ENCODE measurements at places on chromosomes 7 and 10.

DNA sequence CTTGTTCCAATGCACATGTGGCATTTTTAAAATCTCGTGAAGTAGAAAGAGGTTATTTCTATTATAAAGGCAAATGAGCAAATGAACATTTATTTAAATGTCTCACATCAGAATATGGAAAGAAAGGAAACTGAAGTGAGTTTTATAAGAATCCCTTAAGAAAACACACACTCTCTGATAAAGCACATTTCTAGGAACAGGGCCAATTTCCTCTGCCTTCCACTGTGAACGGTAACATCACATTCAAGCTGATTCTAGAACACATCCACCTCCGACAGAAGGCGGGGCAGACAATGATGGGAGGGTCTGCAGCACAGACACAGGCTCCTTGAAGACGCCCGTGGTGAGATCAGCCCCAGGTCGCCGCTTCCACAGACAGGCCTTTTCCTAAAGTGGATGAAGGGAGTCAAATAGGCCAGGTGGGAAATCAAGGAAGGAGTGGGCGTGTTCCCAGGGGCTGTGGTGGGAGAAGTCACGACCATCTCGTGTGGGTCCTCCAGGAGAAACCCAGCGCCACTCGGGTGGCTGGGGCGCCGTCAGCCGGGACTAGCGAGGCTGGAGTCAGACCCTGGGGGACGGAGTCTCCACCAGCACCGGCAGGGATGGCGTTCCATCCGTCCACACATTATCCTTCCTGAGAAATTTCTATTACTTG is 31.1 kb downstream of the PITRM1 start:
- no peak for DNase-seq

DNA sequence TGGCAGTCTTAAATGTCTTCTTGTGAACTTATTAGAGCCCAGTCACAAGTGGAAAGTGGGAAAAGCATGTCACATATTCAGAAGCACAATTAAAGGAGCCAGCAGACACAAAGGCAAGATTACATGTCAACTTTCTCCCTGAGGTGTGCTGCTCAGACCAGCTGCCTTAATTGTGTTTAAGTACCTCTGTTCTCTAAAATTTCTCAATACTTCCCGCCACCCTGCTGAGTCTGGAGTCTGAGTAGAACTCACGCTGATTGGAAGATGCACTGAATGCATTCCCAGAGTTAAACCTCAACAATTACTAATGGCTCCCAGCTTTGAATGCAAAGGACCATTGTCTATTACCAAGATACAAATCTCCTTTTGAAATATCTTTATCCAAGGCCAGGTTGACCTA is 166.4 kb upstream of the COBL start:
- DNase-seq, result no peak

GRCh38 chr7:109641445-109641844 is 1071.8 kb downstream of the DNAJB9 start:
- DNase-seq, result no peak

- DNase-seq, result no peak
Observed at GRCh38 chr10:130341356-130341755, 205.2 kb downstream of the GLRX3 start.

- DNase-seq, result no peak
Observed at GRCh38 chr7:109549471-109550193, 980.0 kb downstream of the DNAJB9 start.

GRCh38 chr7:47035522-47035921 is 546.4 kb downstream of the TNS3 start:
- no peak for DNase-seq

- no peak for DNase-seq
Observed at GRCh38 chr10:96333101-96333500, 25.7 kb downstream of the OPALIN start.

DNA sequence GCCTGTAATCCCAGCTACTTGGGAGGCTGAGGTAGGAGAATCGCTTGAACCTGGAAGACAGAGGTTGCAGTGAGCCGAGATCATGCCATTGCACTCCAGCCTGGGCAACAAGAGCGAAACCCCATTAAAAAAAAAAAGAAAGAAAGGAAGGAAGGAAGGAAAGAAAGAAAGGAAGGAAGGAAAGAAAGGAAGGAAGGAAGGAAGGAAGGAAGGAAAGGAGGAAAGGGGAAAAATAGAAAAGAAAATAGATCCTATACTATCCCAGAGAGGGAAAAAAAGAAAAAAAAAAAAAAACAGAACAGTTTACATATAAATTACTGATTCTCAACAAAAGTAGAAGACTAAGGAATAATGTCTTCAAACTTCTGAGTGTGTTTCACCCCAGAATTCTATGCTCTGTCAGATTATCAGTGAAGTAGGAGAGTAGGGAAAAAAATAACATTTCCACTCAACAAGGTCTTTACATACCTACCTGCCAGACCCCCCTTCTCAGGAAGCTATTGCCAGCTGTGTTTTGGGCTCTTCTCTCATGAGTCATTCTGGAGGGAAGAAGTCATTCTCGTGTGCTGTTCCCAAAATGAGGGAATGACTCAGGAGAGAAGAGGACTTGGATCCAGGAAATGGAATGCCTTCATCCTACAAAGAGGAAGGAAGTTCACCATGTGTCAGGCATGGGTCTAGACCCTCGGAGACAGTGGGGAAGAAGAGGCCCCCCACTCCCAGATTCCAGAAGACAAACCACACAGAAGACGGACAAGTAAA is 20.9 kb downstream of the RGS10 start:
- DNase-seq, result no peak

- DNase-seq, result no peak
Observed at GRCh38 chr7:102953406-102953805, 40.6 kb downstream of the LRRC17 start.

GRCh38 chr10:29811751-29812427 is 177.1 kb upstream of the SVIL start:
- no peak for DNase-seq

- no peak for DNase-seq
Observed at GRCh38 chr10:18079665-18080295, 60.4 kb upstream of the CACNB2 start.

GRCh38 chr10:114246679-114247305 is 7.7 kb downstream of the VWA2 start:
- DNase-seq, result no peak

GRCh38 chr7:90396420-90396819 is 6.8 kb upstream of the CLDN12 start:
- no peak for DNase-seq

DNA sequence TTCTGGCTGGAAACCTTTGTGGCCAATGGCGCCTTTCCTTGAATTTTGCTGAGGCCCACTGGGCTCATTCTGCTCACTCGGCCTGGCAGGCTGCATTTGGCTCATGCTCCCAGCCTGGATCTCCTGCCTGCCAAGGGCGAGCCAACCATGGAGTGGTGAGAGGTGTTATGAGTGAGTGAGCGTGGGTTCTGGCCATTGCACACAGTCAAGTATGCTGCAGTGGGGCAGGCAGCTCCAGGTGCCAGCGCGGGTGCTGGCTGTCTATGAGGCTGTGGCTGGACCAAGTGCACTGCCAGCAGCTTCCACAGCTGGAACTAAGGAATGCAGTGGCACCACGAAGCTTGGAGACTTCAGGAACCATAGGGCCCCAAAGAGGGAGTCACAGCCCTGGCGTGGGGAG is 42.2 kb upstream of the TUBB8 start:
- no peak for DNase-seq

DNA sequence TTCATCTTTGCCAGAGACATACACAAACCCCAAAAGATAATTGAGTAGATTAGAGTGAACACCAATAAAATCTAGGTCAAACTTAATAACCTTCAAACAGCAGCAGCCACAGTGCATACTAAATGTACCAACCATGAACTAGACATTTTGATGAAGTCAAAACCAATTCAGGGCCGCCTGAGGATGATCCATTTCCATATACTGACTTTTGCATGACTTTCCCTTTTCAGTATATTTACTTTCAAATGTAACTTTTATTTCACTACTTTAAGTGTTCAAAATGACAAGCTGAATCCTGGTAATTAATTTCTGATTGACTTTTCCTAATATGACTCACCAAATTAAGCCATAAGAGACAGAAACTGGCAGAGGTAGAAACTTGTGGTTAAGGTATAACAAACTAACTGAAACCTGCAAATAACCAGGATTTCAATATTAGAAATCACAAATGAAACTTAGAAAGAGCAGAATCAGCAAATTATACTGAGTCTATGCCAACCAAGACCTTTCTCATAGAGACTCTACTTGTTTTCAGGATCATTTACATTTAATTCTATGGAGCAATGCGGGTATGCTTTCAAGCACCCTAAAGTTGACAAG is 171.9 kb upstream of the LRRN3 start:
- no peak for DNase-seq

- no peak for DNase-seq
Observed at GRCh38 chr7:41708581-41709358, 5.9 kb upstream of the INHBA start.

DNA sequence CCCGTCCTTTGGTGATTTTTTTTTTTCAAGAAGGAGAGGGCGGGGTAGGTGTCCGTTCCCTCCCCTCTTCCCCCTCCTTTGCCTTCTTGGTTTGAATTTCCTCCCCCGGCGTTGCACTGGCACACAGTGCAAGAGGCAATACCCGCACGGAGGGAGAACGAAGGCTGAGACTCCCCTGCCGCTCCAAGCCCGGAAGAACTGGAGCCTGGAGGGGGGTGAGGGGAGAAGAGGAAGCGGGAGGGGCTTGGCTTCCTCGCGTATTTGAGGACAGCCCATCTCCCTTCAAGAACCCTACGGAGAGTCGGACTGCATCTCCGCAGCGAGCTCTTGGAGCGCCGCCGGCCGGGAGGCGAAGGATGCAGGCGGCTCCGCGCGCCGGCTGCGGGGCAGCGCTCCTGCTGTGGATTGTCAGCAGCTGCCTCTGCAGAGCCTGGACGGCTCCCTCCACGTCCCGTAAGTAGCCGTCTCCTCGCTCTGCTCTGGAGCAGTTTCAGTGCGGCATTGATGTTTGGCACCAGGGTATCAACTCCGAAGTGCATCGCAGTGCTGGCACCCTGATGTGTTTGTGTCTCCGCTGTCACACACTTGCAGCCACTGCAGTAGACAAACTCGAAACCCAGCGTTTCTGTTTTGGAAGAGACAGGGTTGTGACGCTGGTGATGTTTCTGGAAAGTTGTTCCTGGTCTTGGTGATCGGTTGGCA is at the start of gene CNTNAP2:
CNTNAP2 (plus strand) TSS at position 281 of the 702 bp plus-strand sequence; CDS start at position 357, 76 bp downstream.
- DNase-seq, result no peak

- no peak for DNase-seq
Observed at GRCh38 chr7:153392726-153393125, 633.2 kb downstream of the ACTR3B start.

- no peak for DNase-seq
Observed at GRCh38 chr10:48789486-48790456, 105.1 kb downstream of the WDFY4 start.

GRCh38 chr7:40175725-40176510 is 41.1 kb downstream of the SUGCT start:
- no peak for DNase-seq

DNA sequence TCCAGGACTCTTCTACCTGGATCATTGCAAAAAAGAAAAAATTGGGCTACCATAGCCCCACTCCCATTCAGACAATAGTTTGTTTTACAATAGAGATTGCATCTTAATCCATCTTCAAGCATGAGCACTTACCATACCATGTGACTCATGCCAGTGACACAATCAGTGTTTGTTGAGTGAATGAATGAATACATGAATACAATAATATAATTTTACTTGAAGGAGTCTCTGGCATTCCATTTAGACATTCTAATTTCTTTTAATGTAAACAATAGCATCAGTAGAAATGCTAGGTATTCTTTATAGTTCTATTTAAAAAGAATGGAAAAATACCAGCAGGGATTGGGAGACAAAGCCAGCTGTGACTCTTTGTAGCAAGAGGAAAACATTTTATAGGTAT is 141.6 kb upstream of the AKR1E2 start:
- no peak for DNase-seq

DNA sequence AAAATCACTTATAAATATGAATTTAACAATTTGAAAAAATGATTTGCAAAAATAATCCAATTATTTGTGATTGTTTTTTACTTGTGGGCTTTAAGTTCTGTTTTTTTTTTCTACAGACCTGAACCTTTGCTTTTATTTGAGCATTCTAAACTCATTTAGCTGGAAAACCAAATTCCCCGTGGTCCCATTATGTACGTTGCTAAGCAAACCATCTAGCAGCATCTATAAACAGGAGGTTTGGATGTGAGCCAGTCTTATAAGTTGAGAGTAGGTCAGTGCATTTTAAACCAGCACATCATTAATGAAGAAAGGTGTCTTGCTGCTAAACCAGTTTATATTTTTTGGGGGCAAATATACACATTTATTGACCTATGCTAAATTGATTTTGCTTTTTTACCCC is 77.3 kb downstream of the LRRN3 start:
- no peak for DNase-seq

GRCh38 chr7:72249106-72249505 is 163.0 kb downstream of the CALN1 start:
- DNase-seq, result no peak

DNA sequence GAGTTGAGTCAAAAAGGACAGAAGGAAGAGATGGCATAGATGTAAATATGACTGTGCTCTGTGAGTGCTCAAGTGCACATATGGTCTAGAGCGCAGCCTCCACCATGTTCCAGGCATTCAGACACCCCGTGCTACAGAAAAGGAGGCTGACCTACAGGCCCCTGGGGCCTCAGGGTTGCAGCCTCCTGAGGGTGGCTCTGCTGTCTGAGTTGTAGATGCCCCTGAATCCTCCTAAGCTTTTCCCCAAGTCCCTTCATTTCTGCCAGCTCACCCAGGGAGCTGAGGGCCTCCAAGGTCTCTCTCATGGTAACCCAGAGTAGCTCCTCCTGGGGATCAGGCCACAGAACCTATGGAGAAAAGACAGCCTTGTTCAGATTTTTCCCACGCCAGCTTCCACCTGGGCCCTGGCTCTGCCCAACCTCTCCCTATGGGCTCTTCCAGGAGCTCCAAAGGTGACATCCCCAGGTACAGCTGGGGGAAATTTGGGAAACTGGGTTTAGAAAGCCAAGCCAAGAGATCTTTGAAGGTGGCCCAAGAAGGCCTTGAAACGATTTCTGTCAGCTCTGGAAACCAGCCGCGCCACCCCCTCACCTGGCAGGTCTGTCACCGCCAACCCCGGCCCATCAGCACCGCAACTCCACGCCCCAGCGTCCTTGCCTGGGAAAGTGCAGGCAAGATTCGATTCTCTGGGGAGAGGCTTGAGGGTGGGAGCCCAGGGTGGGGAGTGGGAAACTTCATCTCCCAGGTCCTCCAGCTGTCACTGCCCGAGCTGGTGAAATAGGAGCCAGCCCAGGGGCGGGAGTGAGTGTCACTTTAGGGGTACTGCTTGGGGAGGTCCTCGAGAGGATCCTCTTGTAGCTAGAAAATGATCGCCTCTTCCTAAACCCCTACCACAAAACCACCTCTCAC is 2.4 kb downstream of the ZNF467 start:
- DNase-seq, result no peak

DNA sequence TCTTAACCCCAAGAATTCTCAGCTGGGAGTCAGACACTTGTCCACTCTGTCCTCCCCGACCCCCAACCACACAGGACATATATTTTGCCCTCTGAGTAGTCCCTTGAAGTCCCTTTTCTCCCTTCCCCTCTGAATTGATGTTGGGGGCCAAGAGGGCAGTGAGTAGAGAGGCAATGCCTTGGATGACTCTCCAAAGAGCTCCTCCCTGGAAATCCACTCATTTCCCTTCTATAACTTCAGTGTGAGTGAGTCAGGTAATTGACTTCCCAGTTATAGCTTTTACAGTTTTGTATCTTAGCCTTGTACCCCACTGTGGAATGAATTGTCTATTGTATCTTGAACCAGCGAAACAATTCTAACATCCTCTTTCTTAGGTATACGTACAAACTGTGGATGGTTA is 9.2 kb upstream of the ODAD2 start:
- DNase-seq, result no peak

- no peak for DNase-seq
Observed at GRCh38 chr10:32413513-32413912, 32.4 kb upstream of the CCDC7 start.

GRCh38 chr10:53808677-53809372 is 992.2 kb downstream of the PCDH15 start:
- DNase-seq, result no peak
